ENCODE measurements at places on chromosomes 2 and 18.

- no peak for DNase-seq
Measured at GRCh38 chr2:47050021-47050760, 104.9 kb downstream of the STPG4 start.

GRCh38 chr2:238875471-238876231 is 27.8 kb downstream of the TWIST2 start:
- no peak for DNase-seq

DNA sequence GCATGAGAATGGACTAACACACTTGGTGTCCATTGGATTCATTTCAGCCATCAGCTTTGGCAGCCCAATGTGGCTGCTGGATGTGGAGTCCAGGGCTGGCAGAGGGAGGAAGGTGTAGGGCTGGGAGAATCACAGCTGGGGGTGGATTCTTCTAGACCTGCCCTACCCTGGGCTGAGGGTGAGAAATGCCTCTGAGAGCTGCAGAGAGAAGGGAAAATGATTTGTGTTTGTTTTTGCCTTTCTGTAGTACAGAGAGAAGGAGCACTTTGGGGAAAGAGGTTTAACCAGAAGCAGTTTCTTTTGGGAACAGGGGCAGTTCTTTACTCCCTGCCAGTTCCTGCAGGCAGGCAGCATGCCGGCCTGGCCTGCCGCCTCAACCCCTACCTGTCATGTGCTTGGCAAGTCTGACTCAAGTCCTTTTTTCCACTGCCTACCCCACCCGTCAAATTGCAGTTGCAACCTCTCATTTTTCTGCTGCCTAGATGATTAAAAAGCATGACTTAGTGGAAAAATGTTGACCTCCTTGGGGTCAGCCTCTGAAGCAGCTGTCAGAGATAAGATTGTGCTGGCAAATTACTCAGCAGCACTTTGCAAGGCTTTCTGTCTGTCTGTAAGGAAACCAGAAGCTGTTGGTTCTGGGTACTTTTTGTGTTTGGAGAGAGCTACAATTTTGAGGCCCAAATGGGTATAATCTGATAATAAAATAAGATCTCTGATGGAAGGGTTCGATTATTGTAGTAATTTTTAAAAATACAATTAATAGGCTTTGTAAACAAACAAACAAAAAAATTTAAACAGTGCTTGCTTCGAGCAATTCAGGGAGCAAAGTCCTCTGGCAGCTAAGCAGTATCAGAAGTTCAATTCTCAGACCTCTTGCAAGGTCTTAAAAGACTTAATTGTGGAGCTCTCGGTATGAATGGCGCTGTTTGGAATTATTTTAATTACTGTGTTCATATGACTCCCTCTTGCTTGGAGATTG is 21.7 kb downstream of the LBH start:
- DNase-seq: no peak

GRCh38 chr18:57441071-57441794 is 6.1 kb downstream of the ONECUT2 start:
- DNase-seq: no peak

GRCh38 chr2:47720559-47720958 is 62.4 kb upstream of the MSH6 start:
- no peak for DNase-seq

GRCh38 chr18:64111950-64112349 is 36.9 kb downstream of the LINC00305 start:
- DNase-seq: no peak

DNA sequence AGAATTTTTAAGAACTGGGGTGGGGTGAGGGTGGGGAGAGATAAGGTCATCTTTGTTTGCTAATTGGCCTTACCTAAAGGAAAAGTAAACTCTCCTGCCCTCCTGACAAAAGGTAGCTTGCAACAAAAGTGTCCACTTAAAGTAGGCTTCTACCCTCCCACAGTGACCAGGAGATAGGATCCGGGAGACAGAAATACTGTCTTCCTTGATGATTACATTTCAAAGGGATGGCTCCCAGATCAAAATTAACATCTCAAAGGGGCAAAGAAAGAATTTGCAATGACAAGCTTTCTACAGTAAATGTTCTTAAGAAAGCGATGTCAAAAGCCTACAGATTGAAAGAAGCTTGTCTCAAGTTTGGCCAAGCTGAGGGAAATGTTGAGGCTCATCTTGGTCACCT is 775.3 kb downstream of the CPS1 start:
- DNase-seq: no peak

GRCh38 chr2:69734035-69734611 is 7.8 kb upstream of the ANXA4 start:
- DNase-seq: no peak

GRCh38 chr2:200860092-200860795 is 4.2 kb downstream of the CLK1 start:
- no peak for DNase-seq

DNA sequence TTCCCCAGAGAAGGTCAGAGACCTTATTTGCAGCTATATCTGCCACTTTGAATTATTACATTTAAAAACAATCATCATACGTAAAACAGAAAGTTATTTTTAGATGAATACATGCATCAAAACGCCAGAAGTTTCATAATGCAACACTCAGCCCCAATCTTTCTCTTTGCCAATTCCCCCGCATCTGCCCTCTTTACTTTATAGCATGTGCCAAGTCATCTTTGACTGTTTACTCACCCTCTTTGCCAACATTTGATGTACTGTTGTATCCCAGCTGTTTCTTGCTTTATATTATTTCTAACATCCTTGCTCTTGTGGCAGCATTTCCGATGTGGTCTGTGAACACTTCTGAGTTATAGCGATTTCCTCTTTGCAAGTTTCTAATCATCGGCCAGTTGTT is 86.2 kb downstream of the CRIM1 start:
- no peak for DNase-seq

- no peak for DNase-seq
Measured at GRCh38 chr2:27351802-27352598, 4.6 kb downstream of the GTF3C2 start.

DNA sequence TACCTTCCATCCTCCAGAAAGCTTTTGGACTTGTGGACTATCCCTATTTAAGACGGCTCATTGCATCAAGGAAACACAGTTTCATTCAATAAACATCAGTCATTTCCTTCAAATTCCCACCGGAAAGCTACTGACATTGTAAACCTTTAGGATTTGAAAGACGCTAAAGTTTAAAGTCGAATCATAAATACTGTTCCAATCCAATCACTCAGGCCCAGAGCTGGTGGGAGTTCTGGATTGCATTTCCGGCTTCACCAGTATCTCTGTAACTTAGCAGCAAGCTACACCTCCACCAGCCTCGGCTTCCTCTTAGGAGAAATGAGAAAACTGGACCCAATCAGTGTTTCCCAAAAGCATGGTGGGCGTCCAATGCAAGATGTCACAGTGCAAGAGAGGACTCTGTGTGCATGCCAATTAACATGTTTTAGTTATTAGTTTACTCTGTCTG is 1.6 kb downstream of the WDFY1 start:
- no peak for DNase-seq

GRCh38 chr2:204176306-204176705 is 239.7 kb downstream of the ICOS start:
- DNase-seq: no peak

GRCh38 chr2:45874344-45874743 is 222.9 kb downstream of the PRKCE start:
- DNase-seq: no peak

GRCh38 chr2:118123561-118124232 is 35.4 kb downstream of the INSIG2 start:
- DNase-seq: no peak

GRCh38 chr2:230471074-230471473 is 55.1 kb downstream of the SP100 start:
- DNase-seq: no peak

DNA sequence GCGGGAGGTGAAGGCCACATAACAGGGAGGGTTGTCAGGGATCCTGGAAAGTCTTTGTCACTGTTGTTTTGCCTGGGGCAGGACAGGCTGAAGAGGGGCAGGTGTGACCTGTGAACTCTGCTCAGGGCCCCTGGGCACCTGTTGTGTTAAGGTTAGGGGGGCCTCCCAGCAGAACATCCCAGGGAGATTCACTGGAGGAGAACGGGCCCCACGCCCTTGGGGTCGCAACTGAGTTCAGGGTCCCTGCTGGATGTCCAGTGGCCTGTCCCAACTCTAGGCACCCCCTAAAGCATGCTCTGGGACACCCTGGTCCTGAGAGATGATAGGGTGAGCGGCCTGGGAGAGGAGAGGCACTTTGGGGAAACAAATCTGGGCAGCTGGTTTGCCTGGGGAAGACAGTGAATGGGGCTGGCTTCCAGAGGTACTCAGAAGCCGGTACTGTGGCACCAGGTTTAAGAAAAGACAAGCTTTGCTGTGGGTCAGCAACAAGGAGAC is 22.9 kb downstream of the GPR35 start:
- no peak for DNase-seq

DNA sequence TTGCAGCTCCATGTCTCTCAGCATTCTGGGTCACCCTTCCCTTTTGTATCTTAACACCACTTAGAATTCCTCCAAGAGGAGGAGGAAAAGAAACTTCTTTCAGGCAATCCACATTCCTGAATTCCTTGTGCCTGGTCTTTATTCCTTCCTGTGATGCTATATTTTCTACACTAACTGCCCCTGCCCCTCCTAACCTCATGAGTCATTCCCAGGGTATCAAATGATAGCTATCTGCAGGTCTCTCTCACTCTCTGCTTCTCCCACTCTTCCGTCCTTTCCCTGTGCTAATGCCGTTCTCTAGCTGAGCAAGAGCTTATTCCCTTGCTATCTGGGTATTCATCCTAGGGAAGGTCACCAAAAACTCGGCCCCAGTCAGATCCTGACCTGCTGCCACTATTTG is 395.0 kb upstream of the TCF4 start:
- DNase-seq: no peak
